ENCODE measurements at places on chromosomes 3 and 15.

DNA sequence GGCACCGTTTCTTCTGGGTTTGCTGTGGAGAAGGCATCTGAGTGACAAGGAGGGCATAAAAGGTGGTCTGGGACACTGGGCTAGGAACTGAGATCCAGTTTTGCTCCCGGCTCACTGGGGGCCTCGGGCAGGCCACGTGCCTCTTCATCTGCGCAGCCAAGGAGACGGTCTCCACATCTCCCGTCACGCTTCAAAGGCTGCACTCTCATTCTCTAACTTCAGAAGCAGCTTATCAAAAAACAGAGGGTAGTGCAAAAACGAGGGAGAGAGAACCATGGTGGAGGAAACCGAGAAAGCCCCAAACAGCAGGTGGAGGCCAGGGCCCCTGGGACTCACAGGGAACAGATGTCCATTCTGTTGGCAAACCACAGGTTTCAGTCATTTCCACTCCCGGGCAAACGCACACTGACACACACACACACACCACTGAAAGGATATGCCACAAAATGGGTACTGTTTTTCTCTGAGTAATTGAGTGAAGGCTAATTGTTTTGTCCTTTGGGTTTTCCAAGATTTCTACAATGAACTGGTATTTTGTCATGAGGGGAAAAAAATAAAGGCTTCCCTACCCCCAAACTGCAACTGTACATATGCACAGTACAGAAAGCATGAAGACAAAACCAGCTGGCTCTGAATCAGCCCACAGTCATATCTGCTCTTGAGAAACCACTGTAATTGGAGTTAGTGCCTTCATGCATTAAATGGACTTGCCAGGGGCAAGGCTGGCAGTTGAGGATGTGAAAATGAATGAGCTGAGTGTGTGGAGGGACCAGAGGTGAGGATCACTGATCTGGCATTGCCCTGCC is 71.9 kb downstream of the MGLL start:
- DNase-seq = no peak

DNA sequence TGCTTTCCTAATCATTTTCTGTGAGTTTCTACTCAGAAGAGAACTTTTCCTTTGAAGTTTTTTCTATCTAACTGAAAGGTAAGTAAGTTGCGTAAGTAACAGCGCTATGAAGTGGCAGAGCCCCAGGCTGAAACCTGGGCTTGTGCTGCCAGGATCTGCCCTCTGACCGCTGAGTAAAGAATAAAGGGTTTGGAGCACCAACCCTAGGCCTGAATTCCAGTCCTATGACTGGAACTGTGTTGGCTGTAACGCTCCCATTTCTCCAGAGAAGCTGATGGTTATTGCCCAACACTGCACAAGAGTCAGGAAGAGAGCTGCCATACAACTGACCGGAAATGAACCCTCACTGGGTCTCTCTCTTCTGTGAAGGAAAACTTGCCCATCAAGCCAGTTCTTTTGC is 87.0 kb downstream of the FOXB1 start:
- DNase-seq = no peak

DNA sequence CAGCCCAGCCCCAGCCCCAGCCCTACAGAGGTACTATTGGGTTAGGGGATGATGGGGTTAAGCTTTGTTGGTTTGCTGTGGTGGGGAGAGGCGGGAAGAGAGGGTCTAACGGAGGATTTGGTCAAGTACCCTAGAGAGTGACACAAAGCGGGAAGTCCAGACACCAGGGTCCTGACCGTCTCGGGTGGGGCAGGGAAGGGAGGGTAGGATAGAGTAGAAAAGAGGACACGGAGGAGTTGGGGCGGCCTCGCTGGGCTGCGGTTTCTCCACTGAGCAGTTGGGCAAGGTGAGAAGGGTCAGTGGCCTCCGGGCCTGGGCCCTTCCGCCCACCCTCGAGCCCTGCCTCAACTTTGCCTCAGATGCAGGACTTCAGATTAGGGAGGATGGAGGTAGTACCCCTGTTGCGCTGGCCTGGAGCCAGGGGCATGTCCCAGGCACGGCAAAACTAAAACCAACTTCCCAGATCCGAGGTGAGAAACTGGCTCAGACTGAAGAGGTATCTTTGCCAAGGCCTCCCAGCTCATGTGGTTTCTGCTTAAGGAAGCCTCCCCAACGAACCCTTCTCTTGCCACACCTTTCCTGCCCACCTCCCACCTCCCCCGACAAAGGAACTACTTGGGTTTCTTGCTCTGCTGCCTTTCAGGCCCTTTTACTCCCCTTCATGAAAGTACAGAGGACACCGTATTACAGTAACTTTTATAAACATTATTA is 551 bp downstream of the PML start:
- peak; percentile 23 for DNase-seq

DNA sequence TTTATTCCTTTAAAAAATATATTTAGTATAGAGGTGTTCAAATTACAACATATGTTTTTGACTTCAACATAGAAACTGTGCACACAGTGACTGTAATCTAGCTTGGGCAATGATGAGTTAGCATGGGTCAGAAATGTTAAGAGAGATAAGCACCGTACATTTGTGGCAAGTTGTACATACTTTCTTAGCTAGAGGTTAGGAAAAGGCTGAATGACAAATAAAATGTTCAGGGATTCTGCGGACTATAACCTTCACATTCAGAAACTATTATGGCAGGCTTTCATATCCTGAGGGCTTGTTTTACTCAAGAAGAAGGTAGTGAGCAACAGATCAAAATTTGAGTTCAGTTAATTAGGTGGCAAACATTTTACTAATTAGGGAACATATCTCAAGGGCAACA is 379.7 kb upstream of the EPHA6 start:
- no peak for DNase-seq

GRCh38 chr3:160232014-160232413 is 6.8 kb downstream of the C3orf80 start:
- DNase-seq = no peak

- peak; percentile 36 for DNase-seq
Measured at GRCh38 chr3:151268267-151269235, 9.8 kb downstream of the P2RY14 start.

GRCh38 chr3:69359916-69360315 is 26.0 kb downstream of the FRMD4B start:
- DNase-seq = no peak

Measured in CD4-positive, alpha-beta T cell treated with Interleukin-6 for 4 hours (primary cell).